ENCODE measurements at places on chromosomes 5 and 9.
A peak's percentile ranks its signal among the peaks of the same experiment; 100 is the strongest.

DNA sequence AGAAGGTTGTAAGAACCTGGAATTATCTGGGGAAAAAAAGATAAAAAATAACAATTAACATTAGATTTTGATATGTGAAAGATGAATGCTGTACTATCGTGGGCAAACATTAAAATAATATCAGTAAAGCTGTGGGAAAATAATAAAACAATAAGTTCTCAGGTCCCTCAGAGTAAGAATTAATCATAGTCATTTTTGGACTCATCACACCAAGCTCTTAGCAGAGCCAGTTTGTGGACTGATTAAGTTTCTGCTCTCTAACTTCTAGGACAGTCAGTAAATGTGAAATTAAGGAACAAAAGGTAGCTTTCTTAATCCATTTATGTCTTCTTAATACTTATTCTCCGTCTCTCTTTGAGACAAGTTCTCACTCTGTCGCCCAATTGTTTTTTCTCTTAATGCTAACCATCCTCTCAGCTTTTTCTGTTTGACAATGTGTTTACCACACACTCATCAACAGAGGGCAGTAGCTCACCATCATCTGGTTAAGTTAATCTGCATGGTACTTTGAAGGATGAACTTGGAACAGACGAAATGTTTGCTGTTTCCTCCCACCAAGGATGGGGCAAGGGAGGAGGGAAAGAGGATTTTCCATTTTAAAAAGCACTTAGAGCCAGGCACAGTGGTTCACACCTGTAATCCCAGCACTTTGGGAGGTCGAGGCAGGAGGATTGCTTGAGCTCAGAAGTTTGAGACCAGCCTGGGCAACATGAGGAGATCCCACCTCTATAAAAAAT, 5.3 kb upstream of the ACO1 start:
- DNase-seq, result peak; percentile 80

- DNase-seq, result no peak
Measured at GRCh38 chr5:123916345-123917121, 404.6 kb downstream of the CSNK1G3 start.

- DNase-seq, result no peak
Measured at GRCh38 chr9:110604171-110604601, 24.6 kb upstream of the SVEP1 start.

GRCh38 chr5:115888027-115888426, 46.3 kb downstream of the AP3S1 start:
- DNase-seq, result no peak

- DNase-seq, result no peak
Measured at GRCh38 chr9:4365055-4365454, 65.2 kb upstream of the GLIS3 start.

DNA sequence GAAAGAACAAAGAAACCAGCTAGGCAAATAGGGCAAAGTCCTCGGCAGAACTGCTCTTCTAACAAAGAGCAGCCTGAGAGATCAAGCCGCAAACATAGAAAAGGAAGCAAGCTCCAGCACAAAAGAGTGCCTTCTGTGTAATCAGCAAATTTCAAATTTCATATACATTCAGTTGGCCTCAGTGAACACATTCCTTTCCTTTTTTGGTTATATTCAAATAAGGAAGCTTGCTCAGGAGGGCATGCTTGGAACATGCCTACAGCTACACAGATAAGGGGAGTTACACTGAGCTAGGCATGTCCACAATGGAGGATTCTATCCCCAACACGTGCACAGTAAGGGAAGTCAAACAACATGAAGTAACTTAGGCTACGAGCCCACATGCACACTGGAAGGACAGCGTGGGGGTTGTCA, 23.4 kb downstream of the IL33 start:
- DNase-seq, result no peak

GRCh38 chr9:124182741-124183140, 75.0 kb upstream of the NEK6 start:
- no peak for DNase-seq

DNA sequence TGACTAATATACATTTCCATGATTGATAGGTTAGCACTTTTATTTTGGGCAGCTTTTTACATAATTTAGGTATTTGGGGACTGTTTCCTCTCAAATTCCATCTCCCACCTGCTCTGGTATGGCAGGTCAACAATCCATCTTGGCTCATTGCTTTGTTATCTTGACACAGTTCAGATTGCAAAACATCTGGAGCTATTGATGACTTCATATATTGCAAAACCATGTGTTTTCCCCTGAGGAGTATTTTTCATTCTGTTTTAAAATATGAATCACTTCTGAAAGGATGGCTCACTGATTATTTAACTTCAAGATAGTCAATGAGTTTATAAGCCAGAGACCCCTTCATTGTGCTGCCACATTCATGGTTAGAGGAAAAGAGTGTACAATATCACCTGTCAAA, 1206.0 kb upstream of the C9orf72 start:
- DNase-seq, result no peak

DNA sequence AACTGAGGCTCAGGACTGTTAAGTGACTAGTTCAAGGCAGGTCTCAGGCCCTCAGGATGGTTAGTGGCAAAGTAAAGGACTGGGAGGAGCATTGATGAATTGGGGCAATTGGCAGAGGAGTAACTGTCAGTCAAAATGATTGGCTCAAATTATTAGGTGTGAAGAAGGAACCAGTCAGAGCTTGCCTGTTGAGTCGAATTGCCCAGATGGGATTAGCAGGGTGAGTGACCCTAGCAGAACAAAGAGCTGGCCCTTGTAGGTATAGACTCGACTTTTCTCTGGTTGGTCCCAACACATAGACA, 2.6 kb upstream of the NSD1 start:
- no peak for DNase-seq

GRCh38 chr5:129445379-129445778, 14.7 kb upstream of the ADAMTS19 start:
- no peak for DNase-seq

GRCh38 chr9:72627147-72627546, 105.7 kb downstream of the TMC1 start:
- DNase-seq, result no peak

DNA sequence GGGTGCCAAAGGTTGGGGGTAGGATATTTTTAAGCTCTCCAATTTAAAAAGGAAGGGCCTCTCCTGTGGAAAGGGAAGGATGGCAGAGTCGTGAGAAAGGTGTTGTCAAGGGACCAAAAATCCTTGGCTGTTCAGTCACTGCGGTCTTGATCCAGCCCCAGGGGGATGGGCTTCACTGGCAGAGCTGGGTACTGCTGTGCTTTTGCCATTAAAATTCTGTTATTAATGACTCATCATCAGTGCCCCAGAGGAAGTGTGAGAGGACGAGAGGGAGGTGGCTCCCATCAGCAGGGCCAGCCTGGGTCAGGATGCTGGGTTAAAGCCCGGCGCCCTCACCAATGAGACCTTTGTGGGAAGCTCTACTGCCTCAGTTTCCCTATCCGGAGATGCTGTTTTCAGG, 16.7 kb downstream of the PCDH12 start:
- no peak for DNase-seq

GRCh38 chr9:18606846-18607245, 132.9 kb downstream of the ADAMTSL1 start:
- no peak for DNase-seq

DNA sequence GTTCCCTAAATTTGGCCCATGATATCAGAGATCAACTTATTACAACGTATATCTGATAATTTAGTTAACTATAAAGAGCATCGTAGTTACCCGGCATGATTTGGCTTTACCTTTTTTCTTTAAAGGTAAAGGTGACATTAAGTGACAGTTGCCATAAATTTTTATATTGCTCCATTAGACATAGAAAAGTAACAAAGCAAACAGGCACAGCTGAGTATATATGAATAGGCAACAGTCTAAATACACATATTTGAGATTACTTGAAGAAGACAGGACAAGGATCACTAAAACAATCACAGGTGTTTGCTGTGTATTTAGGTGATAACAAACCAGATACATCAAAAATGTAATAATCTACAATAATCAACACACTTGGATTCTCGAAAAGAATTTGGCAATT, 34.8 kb downstream of the RFX3 start:
- DNase-seq, result no peak

DNA sequence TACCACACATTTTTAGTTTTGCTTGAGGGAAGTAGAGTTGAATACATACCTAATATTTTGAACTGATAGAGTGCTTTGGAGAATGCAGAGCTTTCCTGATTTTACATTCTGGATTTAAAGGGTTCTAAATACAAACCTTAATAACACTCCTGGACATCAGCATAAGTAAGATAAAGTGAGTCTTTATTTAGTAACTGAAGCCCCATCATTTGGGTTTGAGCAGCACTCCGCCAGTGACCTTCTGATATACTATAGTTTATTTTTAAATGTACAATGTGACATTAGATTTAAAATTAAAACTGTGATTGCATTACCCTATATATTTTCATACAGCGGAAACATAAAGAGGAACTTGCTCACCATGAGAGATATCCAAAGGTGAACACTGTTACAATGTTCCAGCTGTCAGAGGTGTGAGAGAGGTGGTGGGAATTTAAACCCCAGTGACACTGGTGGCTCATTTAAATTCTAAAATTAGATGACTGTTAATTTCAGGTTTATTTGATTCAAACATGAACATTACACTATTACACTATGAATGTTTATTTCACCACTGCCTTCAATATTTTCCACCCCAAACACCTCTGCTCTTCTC, 203.0 kb upstream of the PCSK5 start:
- DNase-seq, result no peak

DNA sequence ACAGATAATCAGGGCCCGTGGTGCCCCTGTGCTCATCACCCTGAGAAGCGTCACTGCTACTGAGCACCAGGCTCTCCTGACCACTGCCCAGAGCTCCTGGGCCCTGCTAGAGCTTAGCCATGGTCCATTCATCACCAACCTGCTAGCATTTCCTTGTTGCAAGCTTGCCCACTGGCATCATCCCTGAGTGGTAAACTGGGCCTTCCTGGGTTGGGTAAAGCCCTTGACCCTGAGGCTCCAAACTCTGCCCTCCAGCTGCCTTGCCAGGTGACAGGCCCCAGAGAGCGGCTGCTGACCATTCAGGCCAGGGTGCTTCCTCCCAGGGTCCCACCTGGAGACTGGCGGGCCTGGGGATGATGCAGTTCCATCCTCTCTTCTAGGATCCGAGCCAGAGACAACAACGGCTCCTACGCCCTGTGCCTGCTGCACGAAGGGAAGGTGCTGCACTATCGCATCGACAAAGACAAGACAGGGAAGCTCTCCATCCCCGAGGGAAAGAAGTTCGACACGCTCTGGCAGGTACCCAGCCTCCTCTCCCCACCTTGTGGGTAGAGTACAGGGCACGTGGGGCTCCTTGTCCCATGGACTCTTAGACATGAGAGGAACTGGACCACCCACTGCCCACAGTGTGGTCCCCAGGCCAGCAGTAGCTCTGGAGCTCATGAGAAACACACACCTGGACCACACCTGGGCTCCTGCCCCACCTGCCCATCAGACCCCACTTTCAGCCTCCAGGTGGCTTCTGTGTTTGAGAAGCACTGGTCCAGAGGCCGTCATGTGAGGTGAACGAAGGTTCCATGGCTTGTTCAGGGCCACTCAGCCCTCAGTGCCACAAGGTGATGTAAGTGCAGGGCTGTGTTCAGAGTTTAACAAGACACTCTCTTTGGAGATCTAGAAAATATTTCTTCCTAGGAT, 60.5 kb downstream of the SYK start:
- no peak for DNase-seq

DNA sequence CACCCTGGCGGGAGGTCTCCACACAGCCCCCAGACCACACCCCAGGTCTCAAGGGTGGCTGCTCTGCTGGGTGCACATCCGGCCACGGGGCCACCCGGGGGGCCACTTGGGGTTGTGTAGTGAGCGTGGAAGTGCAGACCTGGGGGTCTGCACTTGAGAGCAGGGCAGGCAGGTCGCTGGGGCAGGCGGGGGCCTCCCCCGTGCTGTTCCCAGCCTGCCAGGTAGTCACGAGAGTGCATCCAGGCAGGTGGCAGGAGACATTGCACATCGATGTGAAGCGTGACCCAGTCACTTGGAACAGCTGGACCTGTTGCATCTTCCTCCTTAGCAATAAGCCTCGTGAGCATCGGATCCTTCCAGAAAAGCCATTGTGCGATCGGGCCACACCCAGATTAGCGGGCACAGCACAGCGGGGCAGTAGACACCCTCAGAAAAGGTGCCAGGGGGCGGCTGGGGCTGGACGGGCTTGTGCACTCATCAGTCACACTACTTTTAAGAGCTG, 4.8 kb upstream of the ENTPD8 start:
- no peak for DNase-seq

DNA sequence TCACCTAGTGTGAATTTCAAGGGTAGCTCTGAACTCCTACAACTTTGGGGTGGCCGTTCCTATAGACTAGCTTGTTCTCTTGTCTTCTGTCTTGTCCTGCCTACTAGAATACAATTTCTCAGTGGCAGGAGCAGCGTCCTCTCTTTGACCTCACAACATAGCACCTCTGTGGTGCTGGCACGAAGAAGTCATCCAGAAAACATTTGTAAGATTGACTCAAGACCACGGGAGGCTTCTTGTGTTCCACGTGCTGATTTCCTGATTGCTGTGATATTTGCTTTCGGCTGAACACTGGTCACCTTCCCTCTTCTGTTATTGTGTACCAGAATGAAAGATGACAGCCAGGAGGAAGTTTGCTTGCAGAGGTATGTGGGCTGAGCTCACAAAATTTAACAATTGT, 27.0 kb downstream of the SLC1A1 start:
- DNase-seq, result no peak

DNA sequence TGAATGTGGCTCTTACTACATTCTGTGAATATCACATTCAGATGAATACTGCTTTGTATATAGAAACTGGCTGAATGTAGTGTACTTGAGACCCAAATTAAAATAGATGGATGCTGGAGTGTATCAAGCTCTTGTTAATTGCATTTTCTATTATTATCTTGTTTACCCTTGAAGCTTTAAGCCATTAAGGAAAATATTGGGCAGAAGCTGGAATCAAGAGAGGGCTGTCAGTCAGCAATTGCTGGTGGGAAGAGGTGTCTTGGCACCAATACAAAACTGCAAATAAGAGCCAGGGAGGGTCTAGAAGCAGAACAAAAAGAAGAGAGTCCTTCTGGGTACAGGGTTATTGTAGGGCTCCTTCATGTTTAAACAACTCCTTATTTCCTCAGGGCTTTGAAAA, 38.8 kb downstream of the MUSK start:
- DNase-seq, result no peak

DNA sequence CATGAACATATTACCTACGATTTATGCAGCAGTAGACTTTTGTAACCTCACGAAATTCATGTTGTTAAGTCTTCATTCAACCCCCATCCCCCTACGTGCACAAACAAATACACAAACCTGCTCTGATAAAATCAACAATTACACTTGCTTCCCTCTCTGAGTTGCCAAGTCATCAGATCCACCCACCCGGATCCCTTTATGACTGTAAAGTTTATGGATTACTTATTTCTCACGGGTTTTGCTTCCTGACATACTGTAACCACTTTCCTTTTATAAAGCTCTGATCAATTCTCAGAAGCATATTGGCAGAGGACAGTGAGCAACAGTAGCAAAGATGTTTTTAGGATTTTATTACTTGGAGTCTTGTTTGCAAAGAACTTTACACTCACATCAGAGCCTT, 70.5 kb downstream of the MLLT3 start:
- DNase-seq, result no peak

All from CD4-positive, alpha-beta T cell treated with Interleukin-2 at 100 ng/mL for 4 hours (primary cell).